ENCODE measurements at places on chromosomes 1 and 21.

GRCh38 chr1:168617974-168618750 lies 41.8 kb downstream of the XCL1 start:
- no peak for DNase-seq

GRCh38 chr1:9291914-9292360 lies 757 bp upstream of the SPSB1 start:
- DNase-seq, result no peak

DNA sequence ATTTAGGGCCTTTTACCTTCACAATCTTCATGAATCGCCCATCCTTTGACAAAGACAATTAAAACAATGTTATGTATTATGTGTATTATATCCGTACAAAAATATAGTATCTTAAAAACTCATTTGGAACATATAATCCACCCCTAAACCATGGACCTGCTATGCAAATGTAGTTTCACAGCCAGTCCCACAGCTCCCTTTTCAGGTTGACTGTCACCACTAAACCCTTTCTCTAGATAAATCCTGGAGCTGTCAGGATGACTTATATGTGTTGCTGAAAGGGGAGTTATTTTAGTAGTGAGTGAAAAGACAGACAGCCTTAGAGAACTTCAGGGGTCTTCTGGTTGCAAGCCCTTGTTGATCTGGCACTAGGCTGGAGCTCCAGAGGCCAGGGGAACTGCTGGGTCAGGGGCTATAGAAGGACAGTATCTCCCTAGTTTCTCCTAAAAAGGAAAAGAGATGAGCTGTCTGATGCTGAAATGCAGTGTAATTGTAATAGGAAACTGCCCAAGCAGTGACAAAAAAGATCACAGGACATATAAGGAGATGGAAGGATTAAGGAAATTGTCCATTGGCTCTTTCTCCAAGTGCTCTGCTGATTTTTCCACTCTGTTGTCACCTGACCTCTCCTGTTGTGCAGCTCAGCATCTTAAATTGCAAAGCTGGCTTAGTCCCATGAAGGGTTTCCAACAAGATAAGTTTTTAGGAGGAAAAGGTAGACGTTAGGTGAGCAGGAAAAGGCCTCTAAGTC lies 127.7 kb downstream of the S1PR1 start:
- DNase-seq, result no peak

- no peak for DNase-seq
Measured at GRCh38 chr1:225825078-225825477, 15.2 kb downstream of the EPHX1 start.

GRCh38 chr21:22516230-22516629 lies 1518.0 kb downstream of the NCAM2 start:
- no peak for DNase-seq

DNA sequence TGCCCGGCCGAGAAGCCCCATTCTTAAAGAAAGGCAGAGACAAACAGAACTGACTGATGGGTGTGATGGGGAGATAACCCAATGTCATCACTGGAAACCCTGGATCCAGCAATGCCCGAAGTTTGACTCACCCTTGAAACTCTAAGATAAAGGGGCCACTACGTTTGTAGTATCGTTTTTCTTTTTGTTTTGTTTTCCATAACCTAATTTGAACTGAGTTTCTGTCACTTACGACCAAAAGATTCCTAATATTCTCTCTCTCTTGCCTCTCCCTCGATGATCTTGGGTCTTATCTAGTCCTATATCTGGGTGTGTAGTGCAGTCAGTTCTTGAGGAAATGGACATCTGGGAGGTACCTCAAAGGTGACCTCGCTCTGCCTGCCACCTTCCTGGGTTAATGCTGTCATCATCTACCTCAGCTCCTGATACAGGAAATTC lies 57.8 kb upstream of the ID3 start:
- DNase-seq, result no peak

DNA sequence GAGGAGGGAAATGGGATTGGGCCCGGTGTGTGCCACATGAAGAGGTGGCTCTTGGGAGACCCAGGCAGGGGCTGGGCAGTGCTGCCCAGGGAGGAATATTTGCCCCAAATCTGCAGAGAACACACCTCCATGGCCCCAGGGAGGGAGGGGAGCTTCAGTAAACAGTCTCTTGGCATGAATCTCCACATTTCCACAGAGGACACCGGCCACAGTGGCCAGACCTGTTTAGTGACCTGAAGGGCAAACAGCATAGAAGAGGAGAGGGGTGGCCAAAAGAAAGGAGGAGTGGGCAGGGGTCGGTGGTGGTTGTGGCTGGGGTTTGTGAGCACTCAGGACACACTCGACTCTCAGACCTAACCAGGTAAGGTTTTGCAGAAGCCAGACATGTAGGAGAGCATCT lies 54.0 kb upstream of the IFFO2 start:
- DNase-seq, result no peak

- no peak for DNase-seq
Measured at GRCh38 chr21:25733859-25734653, 648 bp downstream of the ATP5PF start.

- no peak for DNase-seq
Measured at GRCh38 chr1:42730988-42731387, 9.0 kb downstream of the CLDN19 start.

- DNase-seq, result no peak
Measured at GRCh38 chr21:33801424-33802405, 113.9 kb downstream of the ATP5PO start.

GRCh38 chr1:185864889-185865517 lies 130.8 kb downstream of the HMCN1 start:
- DNase-seq, result no peak

DNA sequence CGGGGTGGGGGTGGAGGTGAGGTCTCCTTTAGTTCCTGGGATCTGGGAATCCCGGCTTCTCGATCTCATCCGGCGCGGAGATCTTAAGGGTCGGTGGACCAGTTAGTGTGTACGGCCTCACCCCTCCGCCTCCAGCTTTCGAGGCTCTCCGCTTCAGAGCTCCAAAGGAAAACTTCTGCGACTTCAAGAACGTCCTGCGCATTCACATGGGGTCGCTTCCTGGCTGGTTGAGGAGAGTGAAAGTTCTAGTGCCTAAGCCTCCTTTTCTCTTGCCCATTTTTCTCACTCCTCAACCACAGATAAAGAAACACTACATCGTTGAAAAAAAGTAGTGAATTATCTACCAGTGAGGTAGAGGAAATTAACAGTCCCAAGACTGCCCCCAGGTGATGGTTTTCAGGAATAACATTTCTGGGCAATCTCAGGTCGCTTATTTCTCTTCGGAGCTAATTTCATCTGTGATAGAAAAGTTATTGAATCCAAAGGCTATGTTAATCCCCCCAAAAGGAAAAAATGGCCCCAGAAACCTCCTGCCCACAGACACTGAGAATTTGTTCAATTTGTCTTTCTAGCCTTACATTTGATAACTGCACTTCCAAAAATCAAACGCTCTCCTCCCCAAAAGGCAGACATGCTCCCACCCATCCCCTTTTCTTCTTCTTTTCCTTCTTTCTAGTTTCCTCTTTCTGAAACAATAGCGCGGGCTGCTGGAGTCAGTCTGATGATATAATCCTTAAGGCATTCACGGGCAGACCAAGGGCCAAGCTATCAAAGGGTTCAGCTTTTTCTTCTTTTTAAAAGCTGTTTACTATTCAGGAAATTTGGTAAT lies 20.6 kb upstream of the TBX15 start:
- no peak for DNase-seq

- DNase-seq, result no peak
Measured at GRCh38 chr1:200363264-200363933, 46.4 kb downstream of the ZNF281 start.

DNA sequence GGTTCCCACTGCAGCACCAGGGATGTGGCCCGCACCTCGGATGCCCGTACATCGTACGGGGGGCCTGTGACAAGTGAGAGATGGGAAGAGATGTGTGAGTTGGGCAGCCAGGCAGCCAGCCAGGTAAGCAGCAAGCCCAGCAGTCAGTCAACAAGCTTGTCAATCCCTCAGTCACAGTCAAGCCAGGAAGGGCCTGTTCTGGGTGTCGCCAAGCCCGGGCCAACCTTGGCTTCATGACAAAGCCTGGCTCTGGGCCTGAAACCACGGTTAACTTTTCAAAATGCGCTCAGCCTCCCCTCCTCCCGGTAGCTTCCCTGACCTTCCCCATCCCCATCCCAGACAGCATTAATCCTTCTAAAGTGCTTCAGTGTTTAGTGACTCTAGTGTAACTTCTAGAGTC lies 31.8 kb downstream of the MYOM3 start:
- DNase-seq, result no peak

- no peak for DNase-seq
Measured at GRCh38 chr1:19974822-19975416, 4.5 kb downstream of the PLA2G2A start.

DNA sequence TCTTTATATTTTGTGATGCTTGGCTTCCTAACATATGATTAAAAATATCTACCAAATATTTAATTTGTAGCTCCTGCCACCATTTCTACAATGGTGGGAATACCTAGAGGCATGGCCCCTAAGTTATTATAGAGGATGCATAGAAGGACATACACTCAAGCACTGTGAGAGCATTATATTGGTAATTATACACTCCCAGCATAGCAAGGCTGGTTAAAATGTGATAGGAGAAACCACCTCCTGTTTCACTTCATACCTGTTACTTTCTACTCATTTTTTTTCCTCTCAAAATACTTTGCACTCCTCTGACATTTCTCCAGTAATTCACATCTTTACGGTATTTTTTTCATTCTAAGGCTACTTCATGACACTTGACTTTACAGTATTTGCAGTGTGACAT lies 92.9 kb downstream of the HS2ST1 start:
- no peak for DNase-seq

DNA sequence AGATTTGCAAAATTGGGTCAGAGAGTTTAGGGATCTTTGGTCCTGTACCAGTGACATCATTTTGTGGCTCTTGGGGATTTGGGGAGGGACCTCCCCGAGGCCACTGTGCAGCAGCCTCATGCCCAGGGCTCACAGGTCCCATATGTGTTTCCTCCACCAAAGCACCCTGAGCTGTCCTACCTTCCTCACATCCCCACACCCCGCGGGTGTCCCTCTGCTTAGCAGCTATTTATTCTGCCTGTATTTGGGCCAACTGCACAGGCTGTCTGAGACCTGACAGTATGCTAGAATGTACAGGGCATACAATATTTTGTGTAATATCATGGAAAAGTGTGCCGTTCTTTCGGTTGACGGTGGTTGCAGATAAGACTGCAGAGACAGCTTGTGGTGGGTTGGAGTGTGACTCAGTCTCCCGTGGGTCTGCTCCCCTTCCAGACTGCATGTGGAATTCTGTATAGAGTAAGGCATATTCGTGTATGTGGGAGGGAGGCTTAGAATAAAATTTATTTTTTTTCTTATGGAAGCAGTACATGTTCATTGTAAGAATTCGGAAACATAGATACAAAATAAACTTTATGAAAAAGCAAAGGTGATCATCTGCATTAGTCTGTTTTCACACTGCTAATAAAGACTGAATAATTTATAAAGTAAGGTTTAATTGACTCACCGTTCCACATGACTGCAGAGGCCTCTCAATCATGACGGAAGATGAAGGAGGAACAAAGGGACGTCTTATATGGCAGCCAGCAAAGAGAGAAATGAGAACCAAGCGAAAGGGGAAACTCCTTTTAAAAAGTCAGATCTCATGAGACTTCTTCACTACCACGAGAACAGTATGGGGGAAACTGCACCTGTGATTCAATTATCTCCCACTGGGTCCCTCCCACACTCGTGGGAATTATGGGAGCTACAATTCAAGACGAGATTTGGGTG lies 84.4 kb downstream of the ADARB1 start:
- DNase-seq, result no peak

- DNase-seq, result no peak
Measured at GRCh38 chr1:242813490-242814091, 289.1 kb upstream of the PLD5 start.

- no peak for DNase-seq
Measured at GRCh38 chr1:47827109-47827508, 170.1 kb downstream of the TRABD2B start.

DNA sequence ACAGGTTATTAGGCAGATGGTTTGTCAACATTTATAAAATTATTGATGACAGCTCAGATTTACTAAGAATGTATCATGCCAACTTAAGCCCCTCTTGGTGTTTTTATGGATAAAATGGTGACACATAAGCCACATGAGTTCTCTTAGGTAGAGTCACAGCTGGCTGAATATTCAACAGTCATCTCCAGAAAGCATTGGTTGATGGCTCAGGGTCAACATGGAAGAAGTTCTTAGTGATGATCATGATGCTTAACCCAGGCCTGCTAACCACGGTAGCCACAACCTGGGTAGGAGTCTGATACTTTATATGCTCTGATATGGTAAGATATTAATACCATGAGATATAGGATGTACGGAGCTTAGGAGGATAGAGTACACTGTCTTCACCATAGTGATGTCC lies 46.4 kb upstream of the SIPA1L2 start:
- no peak for DNase-seq

DNA sequence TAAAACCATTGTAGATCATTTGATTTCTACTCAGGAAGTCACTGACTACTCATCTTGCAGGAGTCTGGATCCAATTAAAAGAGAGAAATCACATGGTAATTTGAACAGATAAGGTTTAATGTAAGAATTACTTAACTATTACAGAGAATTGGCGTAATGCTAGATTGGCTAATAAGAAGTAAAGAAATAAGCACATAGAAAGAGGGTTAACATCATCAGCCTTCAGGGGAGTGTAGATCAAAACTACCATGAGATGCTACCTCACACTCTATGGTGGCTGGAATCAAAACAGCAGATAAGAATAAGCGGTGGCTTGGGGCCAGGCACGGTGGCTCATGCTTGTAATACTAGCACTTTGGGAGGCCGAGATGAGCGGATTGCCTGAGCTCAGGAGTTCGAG lies 11.7 kb downstream of the ST3GAL3 start:
- DNase-seq, result no peak

DNA sequence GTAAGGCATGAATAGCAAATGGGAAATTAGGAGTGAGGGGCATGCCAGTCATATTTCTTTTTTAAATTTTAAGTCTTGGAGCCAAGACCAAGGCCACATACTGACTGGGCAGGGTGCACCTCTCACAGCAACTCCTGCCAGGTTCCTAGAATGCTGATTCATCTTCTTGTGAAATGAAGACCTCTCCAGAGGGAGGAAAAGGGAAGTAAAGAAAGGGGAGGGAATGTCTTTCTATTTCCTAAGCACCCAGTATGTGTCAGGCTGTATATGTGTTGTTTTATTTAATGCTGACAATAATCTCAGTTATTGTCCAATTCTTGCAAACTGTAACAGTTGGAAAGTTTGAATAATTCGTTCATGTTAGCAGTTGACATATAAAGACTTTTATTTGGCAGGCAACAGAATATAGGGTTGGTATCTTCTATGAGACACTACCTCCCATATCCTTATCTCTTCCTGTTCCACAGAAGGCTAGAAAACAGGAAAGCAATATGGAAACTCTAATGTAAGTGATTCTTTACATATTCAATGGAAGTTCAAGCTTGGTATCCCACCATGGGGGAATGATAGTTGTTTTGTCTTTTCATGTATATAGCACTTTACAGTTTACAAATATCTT lies 259.1 kb upstream of the USP24 start:
- no peak for DNase-seq

DNA sequence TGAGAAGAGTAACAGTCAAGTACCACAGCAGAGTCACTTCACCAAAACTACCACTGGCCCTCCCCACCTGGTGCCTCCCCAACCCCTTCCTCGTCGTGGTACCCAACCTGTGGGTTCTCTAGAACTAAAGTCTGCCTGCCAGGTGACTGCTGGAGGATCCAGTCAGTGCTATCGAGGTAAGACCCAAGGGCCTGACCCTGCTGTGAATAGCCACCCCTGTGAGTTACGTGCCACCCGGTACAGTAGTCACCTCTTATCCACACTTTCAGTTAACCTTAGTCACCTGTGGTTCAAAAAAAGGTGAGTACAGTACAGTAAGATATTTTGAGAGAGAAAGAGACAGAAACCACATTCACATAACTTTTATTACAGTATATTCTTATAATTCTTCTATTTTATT lies 16.5 kb downstream of the TTF2 start:
- DNase-seq, result no peak
